H1 (cell line): ENCODE measurements at places on chromosomes 3 and 15. TPM values are rescaled to one million over a fixed set of nuclear protein-coding genes. Genes with fewer than 3 reads are reported as not detected.

- DNase-seq = no peak
Observed at GRCh38 chr3:31392568-31392967, 140.2 kb upstream of the STT3B start.

- DNase-seq = no peak
Observed at GRCh38 chr3:177424521-177424920, 227.2 kb upstream of the TBL1XR1 start.

DNA sequence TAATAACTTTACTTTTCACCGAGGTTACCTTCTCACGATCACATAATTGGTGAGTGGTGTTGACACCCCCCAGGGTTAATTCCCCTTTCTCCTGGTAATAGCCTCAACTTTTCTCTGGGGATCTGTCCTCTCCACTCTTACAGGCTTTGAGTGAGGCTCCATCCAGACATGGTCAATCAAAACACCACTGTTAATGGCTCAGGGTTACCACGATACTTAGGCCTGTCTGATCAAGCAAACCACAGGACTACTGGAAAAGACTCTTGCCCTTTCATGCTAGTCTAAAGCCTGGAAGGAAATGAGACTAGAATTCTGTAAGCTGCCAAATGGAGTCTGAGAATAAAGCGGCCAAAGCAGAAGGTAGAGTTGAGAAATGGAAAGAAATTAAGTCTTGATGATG, 56.5 kb upstream of the STT3B start:
- no peak for DNase-seq

DNA sequence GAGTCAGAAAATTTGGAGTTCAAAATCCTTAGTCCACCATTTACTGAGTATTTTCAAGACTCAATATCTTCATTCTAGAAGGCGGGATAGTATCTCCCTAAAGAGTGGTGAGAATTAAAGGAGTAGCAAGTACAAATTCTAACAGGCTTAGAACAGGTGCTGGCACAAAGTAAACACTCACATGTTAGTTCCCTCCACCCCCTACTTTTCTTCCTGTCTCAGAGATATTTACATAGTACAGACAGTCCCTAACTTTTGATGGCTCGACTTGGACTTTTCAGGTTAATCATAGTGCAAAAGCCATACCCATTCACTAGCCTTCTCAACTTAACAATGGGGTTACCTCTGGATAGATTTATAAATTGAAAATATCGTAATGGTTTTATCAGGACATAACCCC, 476.2 kb upstream of the RASGRP1 start:
- no peak for DNase-seq

The EHD4 gene
- total RNA-seq = 24.5 and 25.6 TPM in 2 replicates

DNA sequence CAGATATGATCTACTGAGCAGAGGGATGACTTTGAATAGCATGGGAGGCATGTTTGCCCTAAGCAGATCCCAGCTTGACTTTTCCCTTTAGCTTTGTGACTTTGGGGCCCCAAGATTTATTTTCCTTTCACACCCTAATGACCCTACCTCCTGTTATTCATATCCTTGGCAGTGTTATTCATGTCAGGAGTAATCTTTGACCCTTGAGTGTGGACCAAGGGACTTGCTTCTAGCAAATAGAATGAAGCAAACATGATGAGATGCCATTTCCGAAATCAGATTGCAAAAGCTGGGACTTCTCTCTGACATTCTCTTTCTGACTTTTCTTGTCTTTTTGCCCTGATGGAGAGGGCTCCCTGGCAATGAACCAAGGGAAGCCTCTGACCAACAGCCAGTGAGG, 415.4 kb upstream of the PROK2 start:
- no peak for DNase-seq

- no peak for DNase-seq
Observed at GRCh38 chr3:154059833-154060232, 61.4 kb upstream of the ARHGEF26 start.

DNA sequence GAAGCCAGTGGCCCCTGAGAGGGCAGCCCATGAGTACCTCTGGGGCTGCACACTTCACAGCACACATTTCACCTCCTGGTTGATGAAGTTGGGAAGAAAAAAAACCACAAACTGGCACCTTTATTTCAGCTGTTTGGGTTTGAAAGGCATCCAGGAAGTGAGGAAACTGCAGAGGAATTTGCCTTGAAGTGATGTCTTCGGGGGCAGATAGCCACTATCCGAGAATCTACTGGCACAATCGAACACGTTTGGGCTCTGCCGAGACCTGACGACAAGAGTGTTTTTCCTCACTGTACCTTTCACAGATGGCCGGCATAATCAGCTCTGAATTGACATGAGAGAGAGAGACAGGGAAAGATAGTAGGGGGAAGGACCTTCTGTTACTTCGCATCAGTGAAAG, 59.7 kb downstream of the LRIG1 start:
- DNase-seq = no peak
